ENCODE measurements at places on chromosomes 12 and 14. TPM values are rescaled to one million over a fixed set of nuclear protein-coding genes. Genes with fewer than 3 reads are reported as not detected.

DNA sequence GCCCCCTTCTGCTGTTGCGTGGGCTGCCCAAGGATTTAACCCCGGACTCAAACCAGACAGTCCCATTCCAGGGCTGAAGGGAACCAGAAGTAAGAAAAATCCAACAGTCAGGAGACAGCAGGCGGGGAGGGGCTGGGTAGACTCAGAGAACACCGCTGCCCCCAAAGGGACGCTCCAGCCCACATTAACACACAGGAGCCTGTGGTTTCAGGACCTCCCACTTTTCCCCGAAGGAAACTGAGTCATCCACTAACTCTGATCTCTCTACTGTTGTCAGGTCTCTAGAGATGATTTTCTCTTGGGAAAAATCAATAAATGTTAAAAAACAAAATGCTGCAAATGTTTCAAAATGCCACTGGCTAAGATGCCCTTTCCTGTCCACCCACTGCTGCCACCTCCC lies 41.6 kb downstream of the FBXO21 start:
- no peak for DNase-seq

DNA sequence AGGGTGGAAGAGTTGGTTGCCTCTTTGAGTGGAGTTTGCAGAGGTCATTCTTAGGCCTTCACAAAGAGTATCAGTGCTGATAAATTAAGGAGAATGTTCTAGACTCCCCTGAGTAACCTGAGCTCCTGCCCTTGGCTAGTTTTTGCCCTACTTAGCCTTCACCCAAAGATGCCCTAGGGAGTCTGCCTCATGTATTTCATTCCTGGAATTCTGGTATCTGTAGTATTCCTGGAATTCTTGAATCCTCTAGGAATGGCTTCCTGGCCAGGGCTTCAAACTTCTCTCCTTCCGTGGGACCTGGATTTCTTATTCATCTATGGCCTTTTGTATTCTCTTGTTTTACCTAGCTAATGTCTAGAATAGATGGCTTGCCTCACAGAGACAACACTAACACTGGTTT lies 701.1 kb downstream of the NOVA1 start:
- DNase-seq: no peak

- DNase-seq: no peak
These were observed 8.6 kb downstream of the PRKAB1 start for GRCh38 chr12:119676573-119676972.

DNA sequence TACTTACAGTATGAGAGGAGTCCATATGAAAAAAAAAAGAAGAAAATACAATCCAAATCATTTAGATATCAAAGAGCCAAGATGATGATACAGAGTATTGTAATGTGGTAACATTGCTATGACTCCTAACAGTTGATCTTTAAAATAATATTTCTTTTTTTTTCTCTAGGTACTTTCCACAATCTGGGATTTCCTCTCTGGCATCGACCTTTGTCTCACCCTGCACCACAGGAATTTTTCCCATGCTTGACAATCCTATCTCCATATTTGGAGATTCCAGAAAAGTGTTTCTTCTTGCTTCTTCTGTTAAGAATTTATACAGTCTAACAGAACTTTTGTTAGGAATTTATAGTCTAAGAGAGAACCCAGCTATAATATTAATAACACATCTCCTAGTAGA lies 184.4 kb downstream of the ITPR2 start:
- no peak for DNase-seq

- DNase-seq: no peak
These were observed 1406.1 kb downstream of the LRFN5 start for GRCh38 chr14:43012817-43013216.

DNA sequence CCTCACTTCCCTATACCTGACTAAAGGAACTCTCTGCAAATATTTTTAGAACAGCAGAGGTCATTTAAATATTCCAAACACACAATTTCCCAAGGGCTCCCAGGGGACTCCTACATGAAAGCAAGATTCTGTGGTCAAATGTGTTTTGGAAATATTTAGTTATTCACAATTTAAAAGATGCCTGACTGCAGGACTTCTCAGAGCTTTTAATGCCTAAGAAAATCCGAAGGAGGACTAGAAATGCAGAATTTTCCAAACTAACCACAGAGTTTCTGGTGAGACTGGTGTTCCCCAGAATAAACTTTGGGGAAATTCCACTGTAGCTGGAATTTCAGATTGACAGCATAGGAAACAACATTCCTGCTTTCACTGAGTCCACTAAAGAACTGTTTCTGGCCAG lies 84.8 kb upstream of the MAP1LC3B2 start:
- no peak for DNase-seq

GRCh38 chr12:74538491-74539258 lies 1.0 kb downstream of the ATXN7L3B start:
- DNase-seq: no peak

- DNase-seq: no peak
These were observed 82.8 kb downstream of the TNFAIP2 start for GRCh38 chr14:103206023-103206481.

DNA sequence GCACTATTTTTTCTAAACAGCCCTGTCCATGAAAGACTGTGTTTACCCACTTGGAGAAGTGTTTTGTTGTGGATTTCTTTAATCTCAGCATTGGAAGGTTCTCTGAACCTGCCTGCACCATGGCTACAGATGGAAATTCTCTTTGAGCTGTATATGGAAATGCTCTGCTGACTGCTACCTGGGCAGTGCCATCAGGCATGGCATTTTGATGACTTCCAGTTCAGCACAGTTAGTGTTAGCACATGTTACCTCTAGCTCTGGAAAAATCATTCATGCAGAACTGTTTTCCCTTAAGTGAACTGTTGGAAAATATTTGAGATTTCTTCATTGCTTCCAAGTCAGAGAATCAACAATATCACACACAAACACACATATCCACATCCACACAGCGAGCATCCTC lies 52.6 kb upstream of the RIC8B start:
- DNase-seq: no peak

- DNase-seq: no peak
These were observed 211.5 kb downstream of the PRKD1 start for GRCh38 chr14:29716150-29716549.

DNA sequence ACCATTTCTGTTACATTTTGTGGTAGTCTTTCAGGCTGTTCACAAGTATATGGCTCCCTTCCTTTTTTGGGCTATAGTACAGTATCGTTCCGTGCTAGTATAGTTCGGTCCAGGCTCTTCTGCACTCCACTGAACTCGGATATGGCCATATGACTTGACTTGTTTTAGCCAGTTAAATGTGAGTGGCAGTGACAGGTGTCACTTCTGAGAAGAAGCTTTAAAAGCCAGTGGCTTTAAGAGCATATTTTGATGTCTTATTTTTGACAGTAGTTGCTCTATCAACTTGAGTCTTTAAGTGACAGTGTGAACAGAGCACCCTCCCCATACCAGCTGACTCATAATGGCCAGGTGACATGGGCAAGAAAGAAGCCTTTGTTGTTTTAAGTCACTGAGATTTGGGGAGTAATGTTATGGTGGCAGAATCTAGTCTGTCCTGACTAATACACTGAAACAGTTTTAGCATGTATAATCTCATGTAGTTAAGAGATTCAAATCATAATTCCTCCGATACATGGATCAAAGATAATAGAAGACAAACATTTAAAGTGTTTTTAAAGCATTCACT lies 64.6 kb downstream of the ANO4 start:
- DNase-seq: no peak

DNA sequence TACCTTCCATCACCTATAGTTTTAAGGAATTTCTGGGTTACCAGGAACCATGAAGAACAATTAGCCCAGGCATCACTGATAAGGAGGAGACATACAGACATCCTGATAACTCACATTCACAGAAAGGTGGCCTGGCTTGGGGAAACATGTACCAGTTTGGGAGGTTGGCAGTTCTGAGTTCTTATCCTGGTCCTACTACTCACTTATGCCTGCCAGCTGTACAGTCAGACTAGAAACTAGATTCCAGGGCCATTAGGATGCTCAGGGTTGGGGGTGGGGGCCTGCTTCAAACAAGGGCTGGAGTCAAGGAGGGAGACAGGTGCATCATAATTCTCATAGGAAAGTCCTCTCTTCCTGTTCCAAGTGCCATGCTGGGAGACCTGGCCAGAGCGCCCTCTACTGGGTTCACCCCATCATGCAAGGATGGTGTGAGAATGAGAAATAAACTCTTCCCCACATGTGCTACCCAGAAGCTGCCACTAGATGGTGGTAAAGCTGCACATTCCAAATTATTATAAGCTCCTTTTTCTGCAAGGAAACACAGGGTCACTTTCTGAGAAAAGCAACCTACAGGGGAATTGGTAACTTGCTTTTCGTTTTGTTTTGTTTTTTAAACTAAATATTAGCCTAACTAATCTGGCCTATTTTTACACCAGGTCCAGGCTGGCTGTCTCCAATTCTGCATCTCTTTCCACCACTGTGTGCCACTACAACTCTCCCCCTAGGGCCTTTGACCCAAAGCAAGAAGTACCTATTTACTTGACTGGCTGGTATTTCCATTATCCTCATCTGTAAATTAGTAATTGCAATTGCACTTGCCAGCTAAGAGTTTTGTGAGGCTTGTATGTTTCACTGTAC lies 14.5 kb downstream of the OAS2 start:
- peak; percentile 68 for DNase-seq

DNA sequence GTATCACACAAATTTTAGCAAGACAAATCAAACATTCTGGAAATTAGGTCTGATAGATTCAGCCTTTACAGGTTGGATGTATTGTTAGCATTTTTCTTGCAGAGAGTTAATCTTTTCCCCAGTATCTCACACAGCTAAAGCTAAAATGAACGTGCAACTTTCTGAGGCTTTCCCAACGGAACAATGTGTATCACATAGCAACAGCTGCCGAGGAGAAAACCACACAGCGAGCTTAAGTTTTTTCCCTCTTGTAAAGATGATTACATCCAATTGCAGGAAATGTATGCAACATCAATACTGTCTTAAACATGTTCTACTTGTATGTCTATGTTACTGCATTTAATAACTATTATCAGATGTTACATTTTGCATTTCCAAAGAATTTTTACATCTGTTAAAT lies 182.2 kb downstream of the CCDC59 start:
- no peak for DNase-seq

DNA sequence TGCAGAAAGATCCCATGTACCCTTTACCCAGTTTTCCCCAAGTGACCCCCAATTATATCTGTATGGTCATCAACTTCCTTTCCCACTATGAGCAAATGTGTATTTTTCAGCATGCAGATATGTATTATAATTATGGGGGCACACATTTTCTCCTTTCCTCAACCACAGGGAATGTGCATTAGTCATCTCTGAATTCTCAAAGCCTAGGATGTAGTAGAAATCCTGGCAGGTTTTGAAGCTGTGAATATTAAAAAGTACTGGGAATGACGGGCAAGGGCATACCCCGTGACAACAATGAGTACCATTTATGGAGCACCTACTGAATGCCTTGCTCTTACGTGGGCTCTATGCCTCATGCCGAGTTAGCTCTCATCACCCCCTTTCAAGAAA lies 71.5 kb downstream of the VWF start:
- no peak for DNase-seq

- DNase-seq: no peak
These were observed 324 bp downstream of the CALCOCO1 start for GRCh38 chr12:53726946-53727309.

- DNase-seq: no peak
These were observed 56.4 kb downstream of the ZFP36L1 start for GRCh38 chr14:68736471-68736871.

GRCh38 chr12:116916714-116917114 lies 6.0 kb downstream of the FBXW8 start:
- no peak for DNase-seq

- no peak for DNase-seq
These were observed 5.5 kb downstream of the SETD3 start for GRCh38 chr14:99475179-99475578.

DNA sequence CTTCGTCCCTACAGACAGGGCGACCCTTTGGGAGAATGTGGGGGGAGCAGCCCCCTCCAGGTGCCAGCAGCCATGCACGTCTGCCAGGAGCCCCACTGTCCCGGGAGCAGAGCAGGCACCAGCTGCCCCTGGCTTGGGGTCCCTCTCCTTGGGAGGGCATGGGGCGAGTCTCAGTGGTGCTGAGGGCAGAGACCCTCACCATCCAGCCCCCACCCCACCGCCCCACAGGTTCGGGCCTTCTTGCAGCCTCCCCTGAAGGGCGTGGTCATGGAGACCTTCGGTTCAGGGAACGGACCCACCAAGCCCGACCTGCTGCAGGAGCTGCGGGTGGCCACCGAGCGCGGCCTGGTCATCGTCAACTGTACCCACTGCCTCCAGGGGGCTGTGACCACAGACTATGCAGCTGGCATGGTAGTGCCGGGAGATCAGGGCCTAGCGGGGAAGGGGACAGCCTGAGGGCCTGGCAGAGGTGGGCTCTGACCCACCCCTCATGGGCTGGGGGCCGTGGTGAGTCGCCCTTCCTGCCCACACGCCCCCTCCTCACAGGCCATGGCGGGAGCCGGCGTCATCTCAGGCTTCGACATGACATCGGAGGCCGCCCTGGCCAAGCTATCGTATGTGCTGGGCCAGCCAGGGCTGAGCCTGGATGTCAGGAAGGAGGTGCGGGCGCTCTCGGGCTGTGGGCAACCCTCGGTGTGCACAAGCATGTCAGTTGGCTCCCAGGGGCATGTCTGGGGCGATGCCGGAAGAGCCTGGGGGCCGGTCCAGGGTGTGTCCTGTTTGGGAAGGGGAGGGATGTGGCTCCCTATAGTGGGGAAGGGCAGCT lies 18.8 kb downstream of the ASPG start:
- DNase-seq: no peak

GRCh38 chr14:66174453-66174891 lies 311.7 kb upstream of the CCDC196 start:
- no peak for DNase-seq

GRCh38 chr12:6963016-6963731 lies 7.3 kb downstream of the PHB2 start:
- no peak for DNase-seq

DNA sequence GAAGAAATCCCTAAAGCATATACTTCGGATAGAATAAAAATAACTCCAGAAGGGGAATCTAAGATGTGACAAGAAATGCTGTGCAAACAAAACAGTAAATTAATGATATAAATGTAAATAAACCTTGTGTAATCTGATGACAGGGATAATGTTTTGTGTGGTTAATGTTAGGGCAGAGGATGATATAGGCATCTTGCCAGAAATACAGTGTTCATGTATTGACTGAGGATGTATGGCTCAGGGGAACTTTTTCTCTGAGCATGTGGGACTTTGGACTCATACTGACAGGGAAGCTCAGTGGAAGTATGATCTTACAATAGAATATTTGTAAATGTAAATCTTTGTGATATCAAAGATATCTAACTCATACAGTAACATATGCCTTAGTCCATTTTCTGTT lies 420.2 kb downstream of the TMTC2 start:
- DNase-seq: no peak

Gene NXPH4
- total RNA-seq: 0.28 TPM

Gene SIX6
- not detected for total RNA-seq

Gene RPL10L
- not detected for total RNA-seq

Gene ESYT1
- total RNA-seq: 25.4 TPM

Gene ESR2
- 0.30 TPM for total RNA-seq

Gene PROX2
- not detected for total RNA-seq

Gene GPRC5D
- total RNA-seq: not detected

Gene FKBP11
- 10.2 TPM for total RNA-seq

Gene TMEM253
- total RNA-seq: not detected

Gene GPR84
- total RNA-seq: not detected

Gene NAP1L1
- 332 TPM for total RNA-seq

Gene CLEC1B
- not detected for total RNA-seq
